Stomach (tissue), 19 donors: ENCODE measurements at places on chromosomes 6 and 20. TPM values are rescaled to one million over a fixed set of nuclear protein-coding genes. Genes with fewer than 3 reads are reported as not detected.

GRCh38 chr20:13661070-13661685 lies 22.4 kb upstream of the TASP1 start:
- peak; percentile 65 for DNase-seq
- H3K36me3 ChIP-seq: no peaks in the 10 kb centered on the region
- no peak overlapping the region for H3K27ac ChIP-seq
- H3K27me3 ChIP-seq: no peaks in the 10 kb centered on the region
- H3K4me1 ChIP-seq: no peaks in the 10 kb centered on the region

DNA sequence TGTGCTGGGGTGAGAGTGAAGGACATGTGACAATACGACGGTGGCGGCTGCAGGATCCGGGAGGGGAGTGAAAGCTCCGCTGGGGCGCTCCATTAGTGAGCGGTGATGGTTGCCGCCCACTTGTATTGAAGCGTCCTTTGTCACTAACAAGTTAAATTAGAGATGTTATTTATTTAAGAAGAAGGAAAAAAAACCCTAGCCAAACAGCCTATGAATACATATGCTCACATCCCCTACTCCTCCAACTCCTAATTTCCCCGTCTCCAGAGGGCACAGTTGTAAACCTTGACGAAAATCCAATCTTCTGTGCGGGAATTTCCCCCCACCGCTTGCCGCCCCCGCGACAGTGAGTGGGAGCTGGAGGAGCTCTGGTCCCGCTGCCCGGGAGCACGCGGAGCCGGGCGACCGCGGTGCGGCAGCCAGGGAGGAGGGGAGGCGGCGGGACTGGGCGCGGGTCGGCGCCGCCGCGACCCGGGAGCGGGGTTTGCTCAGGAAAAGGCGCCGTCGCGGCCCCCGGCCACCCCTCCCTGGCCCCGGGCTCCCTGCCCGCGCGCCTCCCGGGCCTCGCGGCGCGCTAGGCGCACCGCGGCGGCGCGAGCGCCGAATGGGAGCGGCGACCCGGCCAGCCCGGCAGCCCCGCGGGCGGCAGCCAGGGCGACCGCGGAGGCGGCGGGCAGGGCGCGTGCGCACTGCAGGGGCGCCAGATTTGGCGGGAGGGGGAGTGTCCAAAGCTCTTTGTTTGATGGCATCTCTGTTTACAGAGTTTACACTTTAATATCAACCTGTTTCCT lies at the start of gene MYB:
Gene MYB, plus strand, starts transcription at position 767 of the 791 bp plus-strand sequence. CDS start 206 bp downstream, outside the sequence.
- peaks cover 40% of the 10 kb centered on the region for H3K4me1 ChIP-seq
- H3K27ac ChIP-seq: peak within 1 kb of the TSS; percentile 38
- peak; percentile 54 for DNase-seq
- H3K27me3 ChIP-seq: peaks cover 32% of the 10 kb centered on the region

DNA sequence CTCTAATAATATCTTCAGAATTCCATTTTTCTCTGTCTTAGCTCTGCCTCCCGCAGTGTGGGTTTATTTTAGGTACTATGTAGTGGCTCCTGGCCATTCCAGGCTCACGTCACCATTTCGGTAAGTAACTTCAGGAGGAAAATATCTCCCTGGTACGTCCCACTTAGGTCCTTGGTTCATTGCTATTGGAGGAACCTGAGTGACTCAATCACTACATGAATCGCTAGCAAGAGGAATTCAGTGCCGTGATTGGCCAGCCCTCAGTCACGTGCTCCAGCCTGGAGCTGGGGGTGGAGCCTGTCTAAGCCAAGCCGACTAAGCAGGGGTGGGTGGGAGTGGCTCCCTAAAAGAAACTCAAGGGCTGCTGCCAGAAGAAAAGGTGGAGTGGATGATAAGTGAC lies 67.3 kb upstream of the E2F3 start:
- H3K27ac ChIP-seq: no peak overlapping the region
- no peak overlapping the region for H3K4me3 ChIP-seq
- H3K36me3 ChIP-seq: no peaks in the 10 kb centered on the region
- no peak for DNase-seq

GRCh38 chr6:43386492-43386891 lies 17.0 kb upstream of the ZNF318 start:
- H3K4me1 ChIP-seq: peaks cover 6% of the 10 kb centered on the region
- peaks cover 20% of the 10 kb centered on the region for H3K27me3 ChIP-seq
- DNase-seq: no peak
- no peaks in the 10 kb centered on the region for H3K36me3 ChIP-seq
- H3K27ac ChIP-seq: no peak overlapping the region
- H3K4me3 ChIP-seq: no peak overlapping the region

- no peak overlapping the region for H3K4me3 ChIP-seq
- no peak for DNase-seq
- no peaks in the 10 kb centered on the region for H3K27me3 ChIP-seq
- no peaks in the 10 kb centered on the region for H3K4me1 ChIP-seq
Measured at GRCh38 chr6:115767931-115768330, 292.8 kb downstream of the FRK start.

The MYH7B gene
- 0.45 TPM for total RNA-seq

The B3GAT2 gene
- total RNA-seq: not detected
